ENCODE measurements at places on chromosomes 5 and 9.

- DNase-seq: no peak
Observed at GRCh38 chr9:107127608-107128007, 155.5 kb upstream of the RAD23B start.

- DNase-seq: peak; percentile 99
Observed at GRCh38 chr5:31021181-31021624, 172.3 kb upstream of the CDH6 start.

DNA sequence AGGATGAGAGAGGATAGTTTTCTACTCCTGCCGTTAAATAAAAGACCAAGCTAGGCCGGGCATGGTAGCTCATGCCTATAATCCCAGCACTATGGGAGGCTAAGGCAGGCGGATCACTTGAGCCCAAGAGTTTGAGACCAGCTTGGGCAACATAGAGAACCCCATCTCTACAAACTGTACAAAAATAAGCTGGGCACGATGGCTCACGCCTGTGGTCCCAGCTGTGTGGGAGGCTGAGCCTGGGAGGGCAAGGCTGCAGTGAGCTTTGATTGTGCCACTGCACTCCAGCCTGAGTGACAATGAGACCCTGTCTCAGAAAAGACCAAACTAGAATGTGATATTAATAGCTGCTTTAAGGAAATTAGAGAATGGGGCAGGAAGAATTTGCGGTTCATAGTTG, 158.4 kb downstream of the NIPBL start:
- DNase-seq: no peak

DNA sequence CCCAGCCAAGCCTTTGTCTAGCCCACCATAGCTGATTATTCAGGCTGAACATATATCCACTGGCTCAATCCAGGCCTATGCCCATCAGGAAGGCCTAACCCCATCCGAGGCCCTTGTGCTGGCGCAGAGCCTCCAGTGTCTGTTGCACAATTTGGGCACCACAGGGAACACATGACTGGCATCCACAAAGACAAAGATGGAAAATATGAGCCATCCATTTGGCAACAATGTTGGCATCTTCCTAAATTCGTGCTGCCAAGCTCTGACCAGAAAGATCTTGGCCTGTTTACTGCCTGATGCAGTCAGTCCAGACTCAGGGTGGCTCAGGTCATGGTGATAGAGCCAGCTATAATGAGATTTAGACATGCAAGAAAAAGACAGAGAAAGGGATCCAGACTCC, 233.8 kb downstream of the PIK3R1 start:
- DNase-seq: no peak

- no peak for DNase-seq
Observed at GRCh38 chr5:58834242-58835225, 251.7 kb downstream of the RAB3C start.

GRCh38 chr5:178074266-178074952, 38.9 kb upstream of the N4BP3 start:
- no peak for DNase-seq

DNA sequence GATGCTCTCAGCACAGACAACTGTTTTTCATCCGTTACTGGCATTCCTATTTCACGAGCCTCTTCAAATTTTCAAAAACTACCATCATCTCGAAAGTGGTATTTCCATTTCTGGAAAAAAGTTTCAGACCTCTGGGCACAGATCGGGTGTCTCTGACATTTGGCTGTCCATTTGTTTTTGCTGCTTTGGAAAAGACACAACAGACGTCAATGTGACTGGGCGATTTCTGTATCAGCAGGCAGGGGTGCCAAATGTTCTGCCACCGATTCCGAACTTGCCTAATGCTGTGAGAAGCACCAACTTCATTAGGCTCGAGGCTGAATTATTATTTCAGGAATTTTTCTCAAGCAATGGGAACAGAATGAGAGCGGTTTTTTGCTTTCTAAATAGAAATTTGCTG, 105.6 kb downstream of the ARSB start:
- no peak for DNase-seq

GRCh38 chr9:136799854-136800657, 3.9 kb downstream of the CCDC183 start:
- DNase-seq: peak; percentile 85

- DNase-seq: no peak
Observed at GRCh38 chr9:98391867-98392266, 136.4 kb upstream of the TBC1D2 start.

GRCh38 chr9:20725675-20726074, 41.6 kb downstream of the FOCAD start:
- no peak for DNase-seq

- DNase-seq: peak; percentile 89
Observed at GRCh38 chr9:76866689-76867088, 39.2 kb downstream of the PRUNE2 start.

DNA sequence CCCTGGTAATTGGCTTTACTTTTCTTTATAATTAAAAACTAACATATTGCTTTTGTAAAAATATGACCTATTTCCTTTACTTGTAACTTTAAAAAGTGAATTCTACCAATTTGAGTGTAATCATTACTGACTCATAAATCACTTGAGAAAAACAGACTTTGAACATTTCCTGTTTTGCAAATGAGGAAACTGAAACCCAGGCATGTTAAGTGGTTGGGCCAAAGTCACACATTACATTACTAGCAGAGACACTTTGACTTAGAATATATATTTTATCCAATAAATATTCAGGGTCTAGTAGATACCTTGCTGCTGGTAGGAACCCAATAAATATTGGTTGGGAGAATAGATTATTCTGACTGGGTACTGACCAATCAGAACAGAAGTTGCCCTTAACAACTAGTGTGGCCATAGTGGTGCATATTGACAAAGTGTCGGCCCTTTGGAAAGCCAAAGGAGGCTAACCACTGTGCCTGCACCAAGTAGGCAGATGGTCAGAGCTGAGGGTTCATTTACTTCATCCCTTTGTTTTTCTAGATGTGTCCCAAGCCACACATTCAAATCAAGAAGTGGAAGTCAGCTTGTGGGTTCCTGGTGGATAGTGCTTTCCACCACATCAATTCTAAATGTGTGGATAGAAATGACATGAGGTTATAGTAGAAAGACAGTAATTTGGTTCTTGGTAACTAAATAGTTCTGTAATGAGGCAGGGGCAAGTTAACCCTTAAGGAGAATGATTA, 365.1 kb upstream of the RIOK2 start:
- no peak for DNase-seq

DNA sequence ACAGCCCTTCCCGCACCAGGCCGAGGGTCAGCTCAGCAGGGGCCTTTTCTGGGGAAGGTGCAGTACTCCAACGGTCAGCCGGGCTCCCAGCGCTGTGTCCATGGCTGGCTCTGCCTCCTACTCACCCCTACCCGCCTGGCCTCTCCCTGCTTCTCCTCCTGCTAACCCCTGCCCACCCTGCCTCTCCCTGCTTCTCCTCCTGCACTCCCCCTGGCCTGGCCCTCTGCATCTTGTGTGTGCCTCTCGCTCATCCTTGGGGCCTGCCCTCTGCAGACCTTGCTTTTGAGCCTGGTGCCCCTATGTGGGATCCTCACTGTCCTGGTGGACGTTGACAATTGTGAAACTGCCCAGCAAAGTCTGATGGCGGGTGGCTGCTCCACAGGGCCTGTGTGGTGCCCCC, 274.6 kb upstream of the IRX2 start:
- no peak for DNase-seq

GRCh38 chr9:107586493-107586892, 96.9 kb upstream of the KLF4 start:
- DNase-seq: no peak

GRCh38 chr9:137247135-137247915, 3.8 kb upstream of the STPG3 start:
- DNase-seq: no peak

DNA sequence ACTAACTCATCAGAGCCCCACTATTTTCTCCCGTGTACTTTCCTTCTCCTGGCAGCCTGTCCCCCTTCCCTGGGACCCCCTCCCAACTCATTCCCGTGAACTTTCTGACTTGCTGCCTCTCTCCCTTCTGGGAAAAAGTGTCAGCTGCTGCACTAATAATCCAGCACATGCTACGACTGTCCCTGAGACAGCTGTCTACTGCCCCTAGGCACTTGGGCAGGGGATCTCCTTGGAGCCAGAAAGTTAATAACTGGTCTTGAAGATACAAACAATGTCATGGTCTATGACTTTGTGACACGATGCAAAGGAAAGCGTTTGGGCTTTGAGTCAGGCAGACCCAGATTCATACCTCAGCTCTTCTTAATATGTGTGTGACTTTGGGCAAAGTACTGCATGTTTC, 10.1 kb upstream of the RNF183 start:
- no peak for DNase-seq

DNA sequence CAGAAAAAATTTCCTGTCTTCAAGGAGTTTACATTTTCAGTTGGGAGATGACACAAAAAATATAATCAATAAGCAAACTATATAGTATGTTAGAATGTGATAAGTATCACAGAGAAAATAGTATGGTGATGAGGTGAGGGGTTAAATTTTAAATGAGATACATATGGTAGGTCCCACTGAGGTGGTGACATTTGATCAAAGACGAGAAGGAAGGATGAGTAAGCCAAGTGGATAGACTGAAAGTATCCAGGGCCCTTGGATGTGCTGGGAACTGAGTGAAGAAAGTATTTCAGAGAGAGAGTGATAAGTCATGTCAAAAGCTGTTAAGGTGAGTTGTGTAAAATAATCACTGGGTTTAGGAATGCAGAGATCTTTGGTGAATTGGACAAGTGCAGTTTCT, 3.5 kb downstream of the CCDC192 start:
- DNase-seq: no peak

DNA sequence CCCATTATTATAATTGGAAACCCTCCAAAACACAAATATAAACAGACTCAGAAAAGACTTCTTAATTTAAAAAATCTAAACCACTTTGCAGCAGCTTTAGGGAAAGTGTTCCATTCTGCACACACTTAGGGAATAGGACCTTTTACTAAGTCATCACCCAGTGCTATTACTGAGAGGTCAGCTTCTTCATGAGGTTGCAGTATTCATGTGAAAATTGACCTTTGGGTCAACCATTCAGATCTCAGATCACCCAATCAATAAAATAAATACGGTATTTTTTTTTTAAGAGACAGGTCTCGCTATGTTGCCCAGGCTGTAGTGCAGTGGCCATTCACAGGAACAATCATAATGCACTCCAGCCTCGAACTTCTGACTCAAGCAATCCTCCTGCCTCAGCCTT, 21.8 kb downstream of the NR6A1 start:
- DNase-seq: no peak

DNA sequence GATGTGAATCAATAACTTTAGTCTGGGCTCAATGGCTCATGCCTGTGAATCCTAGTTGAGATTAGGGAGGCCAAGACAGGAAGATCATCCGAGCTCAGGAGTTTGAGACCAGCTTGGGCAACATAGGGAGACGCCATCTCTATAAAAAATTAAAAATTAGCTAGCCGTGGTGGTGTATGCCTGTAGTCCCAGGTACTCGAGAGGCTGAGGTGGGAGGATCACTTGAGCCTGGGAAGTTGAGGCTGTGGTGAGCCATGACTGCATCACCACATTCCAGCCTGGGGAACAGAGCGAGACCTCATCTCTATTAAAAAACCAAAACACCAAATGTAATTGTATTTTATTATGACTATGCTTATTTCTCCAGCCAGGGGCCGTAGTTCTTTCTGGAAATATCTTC, 69.6 kb upstream of the NR5A1 start:
- peak; percentile 92 for DNase-seq

- no peak for DNase-seq
Observed at GRCh38 chr5:58671155-58671554, 88.3 kb downstream of the RAB3C start.

DNA sequence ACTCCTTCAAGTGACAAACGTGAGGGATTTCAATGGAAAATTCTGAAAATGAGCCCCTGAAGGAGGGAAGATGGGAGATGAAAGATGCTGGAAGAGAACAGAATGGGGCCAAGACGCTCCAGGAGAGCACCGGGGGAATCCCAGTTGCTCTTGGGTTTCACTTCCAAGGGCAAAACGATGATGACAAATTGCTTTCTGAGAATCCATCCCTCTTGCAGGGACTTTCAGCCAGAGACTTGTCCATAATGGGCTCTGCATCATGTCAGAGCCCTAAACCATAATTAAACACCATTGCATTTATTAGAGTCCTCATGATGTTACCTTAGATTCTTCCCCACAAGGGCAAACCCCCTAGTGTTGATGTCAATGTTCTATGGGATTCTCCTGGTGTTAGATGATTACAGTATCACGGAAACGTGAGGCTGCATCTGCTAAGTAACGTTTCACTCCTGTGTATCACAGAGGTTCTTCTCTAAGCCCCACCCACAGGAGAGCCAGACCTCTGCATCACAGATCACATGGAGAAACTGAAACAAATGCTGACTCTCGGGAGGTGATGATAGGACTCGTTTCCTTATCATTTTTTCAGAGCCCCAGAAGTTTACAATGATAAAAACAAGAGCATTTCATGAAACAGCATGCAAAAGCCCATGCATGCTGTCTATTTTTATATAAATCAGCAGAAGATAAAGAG, 114.4 kb downstream of the TENT4A start:
- no peak for DNase-seq

- no peak for DNase-seq
Observed at GRCh38 chr9:124598048-124598447, 90.8 kb upstream of the NR5A1 start.

DNA sequence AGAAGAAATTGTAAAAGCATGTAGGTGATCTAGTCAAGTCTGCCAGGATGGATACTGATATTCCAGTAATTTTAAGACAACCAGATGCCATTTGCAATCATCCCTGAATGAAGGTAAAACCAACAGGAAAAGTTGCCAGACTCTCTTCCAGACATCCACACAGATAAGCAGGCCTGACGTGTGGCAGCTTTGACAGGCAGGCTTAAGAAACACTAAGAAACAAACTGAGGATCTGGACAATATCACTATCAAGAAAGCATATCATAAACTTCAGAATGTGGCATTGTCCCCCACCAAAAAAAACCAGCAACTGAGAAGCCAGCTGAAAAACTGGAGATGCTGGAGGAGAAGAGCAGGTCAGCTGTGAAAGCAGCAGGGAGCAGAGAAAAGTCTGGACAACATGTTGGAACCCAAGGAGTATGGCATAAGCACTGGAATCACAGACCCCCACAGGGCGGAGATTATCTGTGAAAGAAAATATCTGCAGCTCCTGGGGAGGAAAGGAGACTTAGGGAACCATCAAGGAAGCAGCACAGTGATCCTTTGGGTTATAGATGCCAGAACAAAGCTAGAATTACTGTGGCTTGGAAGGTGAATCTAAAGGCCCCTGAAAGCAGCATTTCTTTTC, 307.0 kb downstream of the CWC27 start:
- no peak for DNase-seq

GRCh38 chr5:20601678-20602100, 613.7 kb upstream of the CDH18 start:
- DNase-seq: peak; percentile 88

GRCh38 chr5:45038366-45038987, 229.7 kb downstream of the MRPS30 start:
- peak; percentile 57 for DNase-seq

GRCh38 chr5:160497878-160498277, 76.2 kb downstream of the PTTG1 start:
- DNase-seq: no peak

- DNase-seq: no peak
Observed at GRCh38 chr5:63794296-63794695, 167.9 kb downstream of the HTR1A start.

Data from RCC 7860 (cell line).